ENCODE measurements at places on chromosomes 2 and 18.

DNA sequence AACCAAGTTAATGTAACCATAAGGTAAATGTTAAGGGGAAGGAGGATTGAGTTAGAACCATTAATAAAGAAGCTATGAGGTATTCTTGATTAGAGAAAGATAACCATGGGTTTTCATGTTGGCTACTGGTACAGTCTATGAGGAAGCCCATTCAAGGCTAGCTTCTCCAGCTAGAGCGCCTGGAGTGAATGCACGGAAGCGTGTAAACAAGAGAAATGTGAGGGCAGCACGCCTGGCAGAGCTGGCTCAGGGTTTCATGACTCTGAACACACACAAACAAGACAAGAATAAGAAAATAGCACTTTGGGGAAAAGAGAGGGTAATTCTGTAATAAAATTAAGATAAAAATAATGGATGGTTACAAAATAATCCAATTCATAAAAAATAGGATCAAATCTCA, 255.3 kb downstream of the PDE11A start:
- no peak for DNase-seq

DNA sequence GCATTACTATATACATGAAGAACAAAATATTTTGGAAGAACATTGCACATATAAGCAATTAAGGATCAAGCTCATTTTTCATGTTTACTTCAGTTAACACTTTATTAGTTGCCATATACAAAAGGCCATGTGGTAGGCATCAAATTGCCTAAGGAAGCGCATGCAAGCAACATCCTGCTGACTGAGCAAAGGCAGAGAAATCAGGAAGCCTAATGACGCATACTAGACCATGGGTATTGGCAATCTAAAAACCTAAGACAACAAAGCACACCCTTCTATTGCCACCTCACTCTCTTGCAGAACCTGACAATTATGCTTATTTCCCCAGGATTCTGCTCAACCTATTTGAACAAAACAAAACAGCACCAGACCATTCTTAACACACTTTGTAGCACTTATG, 171.9 kb downstream of the STK39 start:
- DNase-seq: no peak

- no peak for DNase-seq
These were observed 180.9 kb downstream of the BCL2 start for GRCh38 chr18:63138436-63139340.

DNA sequence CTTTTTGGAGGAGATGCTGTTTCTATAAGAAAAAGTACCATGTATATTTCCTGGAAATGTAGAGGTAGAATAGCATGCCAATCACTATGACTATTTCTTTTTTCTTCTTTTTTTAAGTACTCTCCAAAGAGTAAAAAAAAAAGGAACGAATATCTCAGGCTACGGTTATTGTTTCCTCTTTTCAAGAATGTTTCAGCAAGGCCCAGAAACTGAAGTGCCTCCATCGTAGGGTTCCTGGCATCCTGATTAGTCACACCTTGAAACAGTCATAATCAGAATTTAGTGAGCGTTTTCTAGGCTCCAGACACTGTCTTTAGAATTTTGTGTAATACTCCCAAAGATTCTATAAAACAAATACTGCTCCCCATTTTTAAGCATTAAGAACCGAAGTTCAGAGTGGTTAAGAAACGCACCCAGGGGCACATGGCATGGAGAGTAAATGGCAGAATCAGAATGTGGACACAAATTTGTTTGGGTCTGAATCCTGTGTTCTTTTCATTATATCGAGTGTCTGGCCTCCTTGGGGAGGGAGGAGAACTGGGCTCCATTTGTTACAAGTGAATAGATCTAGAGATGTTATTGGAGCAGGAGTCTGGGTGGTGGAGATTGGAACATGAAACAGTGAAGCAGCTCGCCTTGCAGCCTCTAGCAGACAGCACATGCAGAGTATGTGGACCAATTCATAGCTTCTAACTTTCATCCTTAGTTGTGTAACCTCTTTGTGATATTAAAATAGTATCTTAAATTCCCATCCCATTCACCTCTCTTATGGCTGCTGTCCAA, 26.7 kb downstream of the ZEB2 start:
- DNase-seq: no peak

- DNase-seq: no peak
These were observed 14.1 kb downstream of the NMS start for GRCh38 chr2:100484390-100484789.

All from GM12891 (cell line).